ENCODE measurements at places on chromosomes 1 and 21.

DNA sequence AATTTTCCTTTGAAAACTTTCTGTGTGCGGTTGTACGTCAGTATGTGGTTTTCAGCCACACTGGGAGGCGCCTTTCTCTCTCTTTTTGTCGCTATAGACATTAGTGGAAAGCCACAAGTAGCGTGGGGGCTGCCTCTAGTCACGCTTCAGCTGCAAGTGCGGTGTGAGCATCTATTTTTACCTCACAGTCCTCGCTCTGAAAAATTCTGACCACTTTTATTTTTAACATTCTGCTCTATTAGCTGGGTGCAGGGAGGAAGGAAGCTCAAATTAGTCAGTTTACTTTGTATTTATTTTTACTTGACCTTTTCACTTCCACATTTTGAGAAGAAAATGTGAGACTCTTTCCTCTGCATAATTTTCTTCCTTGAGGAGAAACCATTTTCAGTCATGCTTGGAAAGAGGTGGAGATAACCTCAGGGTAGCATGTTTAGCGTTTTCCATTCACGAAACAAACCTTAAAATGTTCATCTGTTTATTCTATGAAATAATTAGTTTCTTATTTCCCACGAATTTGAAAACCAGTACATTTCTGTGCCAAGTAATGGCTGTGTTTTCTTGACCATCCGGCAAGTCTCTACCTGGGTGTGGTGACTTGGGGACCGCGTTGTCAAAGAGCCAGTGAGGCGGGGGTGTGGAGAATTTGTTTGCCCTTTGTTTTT lies 35.6 kb downstream of the ADARB1 start:
- H3K27ac ChIP-seq, result peak overlapping the region; percentile 75
- H3K4me3 ChIP-seq, result peak overlapping the region; percentile 4
- no peaks in the 10 kb centered on the region for H3K27me3 ChIP-seq
- H3K36me3 ChIP-seq, result no peaks in the 10 kb centered on the region
- DNase-seq, result no peak

DNA sequence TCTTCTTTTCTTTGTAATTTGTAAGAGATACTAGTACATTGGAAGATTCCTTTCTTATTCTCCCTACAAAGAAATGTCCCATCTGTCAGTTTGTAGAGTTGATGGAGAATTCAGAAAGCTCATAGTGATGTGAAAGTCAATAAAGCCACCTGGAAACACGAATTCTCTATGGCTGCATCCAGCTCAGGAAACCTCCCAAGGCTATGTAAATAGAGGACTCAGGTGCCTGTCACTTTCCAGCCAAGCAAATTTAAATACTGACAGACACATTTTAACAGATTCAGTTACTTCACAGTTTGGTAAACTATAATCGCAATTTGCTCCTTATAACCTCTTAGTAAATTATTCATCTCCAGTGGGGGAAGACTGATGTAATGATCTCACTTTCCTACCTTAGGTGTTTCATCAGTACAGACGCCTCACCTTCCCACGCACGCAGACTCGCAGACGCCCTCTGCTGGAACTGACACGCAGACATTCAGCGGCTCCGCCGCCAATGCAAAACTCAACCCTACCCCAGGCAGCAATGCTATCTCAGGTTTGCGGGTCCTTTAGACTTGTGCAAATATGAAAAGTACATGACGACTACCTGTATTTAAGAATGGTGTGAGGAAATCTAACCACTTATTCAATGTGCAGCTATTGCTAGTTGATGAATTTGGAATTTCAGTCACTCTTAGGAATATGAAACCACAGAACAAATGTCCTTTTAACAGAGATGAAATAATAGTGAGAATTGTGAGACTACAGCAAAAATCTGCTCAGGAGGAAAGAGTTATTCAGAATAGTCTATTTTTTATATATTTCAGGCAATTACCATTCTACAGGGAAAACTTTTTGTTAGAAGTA lies 60.6 kb downstream of the PTPRC start:
- no peak overlapping the region for H3K27ac ChIP-seq
- no peaks in the 10 kb centered on the region for H3K4me1 ChIP-seq
- H3K4me3 ChIP-seq, result no peak overlapping the region
- no peak for DNase-seq
- H3K36me3 ChIP-seq, result no peaks in the 10 kb centered on the region
- H3K27me3 ChIP-seq, result no peaks in the 10 kb centered on the region

- no peaks in the 10 kb centered on the region for H3K36me3 ChIP-seq
- no peak overlapping the region for H3K27ac ChIP-seq
- H3K4me3 ChIP-seq, result no peak overlapping the region
Measured at GRCh38 chr1:17233675-17234320, 15.1 kb upstream of the PADI3 start.

DNA sequence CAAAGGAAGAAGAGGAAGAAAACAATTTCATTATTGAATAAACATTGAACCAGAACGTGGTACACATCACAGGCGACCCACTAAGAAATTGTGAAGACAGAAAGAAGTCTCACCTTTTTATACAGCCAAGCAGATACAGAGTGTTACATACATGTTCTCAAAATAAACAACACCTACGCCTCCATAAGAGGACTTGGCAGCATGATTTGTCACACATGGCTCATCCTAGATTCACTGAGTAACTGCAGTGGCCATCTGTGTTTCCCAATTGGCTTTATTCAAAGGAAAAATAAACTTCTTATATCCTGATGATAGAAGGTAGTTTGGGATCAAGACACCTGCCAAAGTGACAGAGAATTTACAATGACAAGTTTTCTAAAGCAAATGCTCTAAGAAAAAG lies 7.6 kb upstream of the KRTAP19-8 start:
- H3K4me1 ChIP-seq, result no peaks in the 10 kb centered on the region
- DNase-seq, result no peak
- H3K36me3 ChIP-seq, result no peaks in the 10 kb centered on the region
- H3K27me3 ChIP-seq, result no peaks in the 10 kb centered on the region

DNA sequence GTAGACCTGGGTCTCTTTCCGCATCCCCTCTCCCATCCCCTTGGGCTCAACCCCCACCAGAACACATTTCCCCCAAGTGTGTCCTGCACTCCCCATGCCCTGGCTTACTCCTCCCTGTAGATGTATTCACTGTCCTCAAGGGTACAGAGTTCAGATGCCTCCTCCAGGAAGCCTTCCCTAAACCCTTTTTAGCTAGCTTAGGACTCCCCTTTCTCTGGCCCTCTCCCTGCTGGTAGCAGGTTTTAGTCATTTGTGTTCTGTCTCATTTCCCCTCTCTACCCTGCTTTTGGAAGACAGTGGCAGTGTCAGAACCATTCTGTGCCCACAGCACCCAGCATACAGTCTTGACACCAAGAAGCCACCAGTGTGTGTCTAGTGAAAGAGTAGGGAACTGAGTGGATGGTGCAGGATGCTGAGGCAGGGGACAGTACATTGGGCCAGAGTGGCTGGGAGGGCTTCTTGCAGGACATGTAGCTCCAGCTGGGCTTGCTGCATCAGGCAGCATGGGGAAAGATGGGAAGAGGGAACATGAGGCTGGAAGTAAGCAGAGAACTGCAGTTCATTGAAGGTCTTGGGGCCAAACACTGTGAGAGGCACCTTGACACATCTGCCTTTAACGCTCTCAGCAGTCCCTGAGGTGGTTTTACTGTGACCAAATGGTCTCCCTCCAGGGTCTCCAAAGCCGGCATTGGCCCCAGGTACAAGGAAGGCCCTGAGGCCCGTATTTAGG lies 2.5 kb downstream of the FOXO6 start:
- H3K4me3 ChIP-seq, result no peak overlapping the region
- DNase-seq, result no peak
- no peak overlapping the region for H3K27ac ChIP-seq
- H3K4me1 ChIP-seq, result peaks cover 55% of the 10 kb centered on the region

- peak; percentile 58 for DNase-seq
- H3K27ac ChIP-seq, result no peak overlapping the region
- H3K4me3 ChIP-seq, result peak overlapping the region; percentile 30
- peaks cover 18% of the 10 kb centered on the region for H3K4me1 ChIP-seq
- H3K27me3 ChIP-seq, result no peaks in the 10 kb centered on the region
Measured at GRCh38 chr1:205568469-205569361, 63.1 kb downstream of the ELK4 start.

DNA sequence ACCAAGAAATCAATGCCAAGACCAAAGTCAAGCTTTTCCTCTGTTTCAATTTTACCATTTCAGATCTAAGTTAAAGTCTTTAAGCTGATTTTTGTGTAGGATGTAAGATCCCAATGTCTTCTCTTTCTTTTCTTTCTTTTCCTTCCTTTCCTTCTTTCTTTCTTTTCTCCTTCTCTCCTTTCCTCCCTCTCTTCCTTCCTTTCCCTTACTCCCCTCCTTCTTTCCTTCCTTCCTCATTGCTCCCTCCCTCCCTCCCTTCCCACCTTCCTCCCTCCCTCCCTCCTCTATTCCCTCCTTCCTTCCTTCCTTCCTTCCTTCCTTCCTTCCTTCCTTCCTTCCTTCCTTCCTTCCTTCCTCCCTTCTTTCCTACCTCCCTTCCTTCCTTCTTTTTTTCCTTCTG lies 197.5 kb downstream of the KCNT2 start:
- no peaks in the 10 kb centered on the region for H3K27me3 ChIP-seq
- H3K4me3 ChIP-seq, result no peak overlapping the region
- no peak for DNase-seq
- H3K36me3 ChIP-seq, result no peaks in the 10 kb centered on the region
- H3K4me1 ChIP-seq, result peaks cover 22% of the 10 kb centered on the region

GRCh38 chr21:42862774-42863503 lies 16.4 kb downstream of the WDR4 start:
- DNase-seq, result no peak
- no peak overlapping the region for H3K4me3 ChIP-seq
- H3K27me3 ChIP-seq, result no peaks in the 10 kb centered on the region
- no peaks in the 10 kb centered on the region for H3K4me1 ChIP-seq
- no peak overlapping the region for H3K27ac ChIP-seq
- peaks cover 36% of the 10 kb centered on the region for H3K36me3 ChIP-seq

DNA sequence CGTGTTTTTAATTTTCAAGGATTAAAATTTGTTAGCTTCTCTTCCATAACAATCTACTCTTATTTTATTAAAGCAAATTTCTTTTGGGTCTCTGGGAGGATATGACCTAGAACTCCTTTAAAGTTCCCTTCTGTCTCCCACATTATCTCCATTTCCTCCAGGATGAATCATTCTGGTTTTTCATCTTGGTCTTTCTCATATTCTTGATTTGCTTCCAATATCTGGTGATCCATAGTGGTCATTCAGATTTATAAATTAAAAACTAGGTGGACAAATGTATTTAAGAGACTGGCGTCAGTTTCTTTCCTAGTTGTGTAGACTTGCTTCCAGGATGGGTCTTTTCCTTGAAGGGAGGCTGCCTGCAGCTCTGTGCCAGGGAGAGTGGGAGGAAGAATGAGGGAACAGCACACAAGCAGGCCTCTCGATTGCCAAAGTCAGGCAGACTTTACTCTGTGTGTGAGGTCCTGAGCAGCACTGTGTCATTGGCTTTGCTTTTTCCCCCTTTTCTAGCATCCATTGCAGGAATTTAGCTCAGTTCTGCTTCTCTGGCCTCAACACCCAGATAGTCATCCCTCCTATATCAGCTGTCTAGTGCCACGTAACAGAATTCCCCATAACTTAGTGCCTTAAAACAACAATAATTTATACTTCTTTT lies 48.1 kb upstream of the FOXO6 start:
- DNase-seq, result no peak
- no peaks in the 10 kb centered on the region for H3K4me1 ChIP-seq
- H3K4me3 ChIP-seq, result no peak overlapping the region
- H3K27me3 ChIP-seq, result no peaks in the 10 kb centered on the region
- no peaks in the 10 kb centered on the region for H3K36me3 ChIP-seq

- peaks cover 4% of the 10 kb centered on the region for H3K4me1 ChIP-seq
- no peak for DNase-seq
- no peaks in the 10 kb centered on the region for H3K36me3 ChIP-seq
- no peak overlapping the region for H3K4me3 ChIP-seq
- no peak overlapping the region for H3K27ac ChIP-seq
Measured at GRCh38 chr21:39529026-39529425, 77.3 kb downstream of the SH3BGR start.

- H3K4me3 ChIP-seq, result no peak overlapping the region
- no peaks in the 10 kb centered on the region for H3K27me3 ChIP-seq
- DNase-seq, result no peak
- H3K4me1 ChIP-seq, result no peaks in the 10 kb centered on the region
- H3K36me3 ChIP-seq, result peaks cover 38% of the 10 kb centered on the region
- no peak overlapping the region for H3K27ac ChIP-seq
Measured at GRCh38 chr1:55154616-55155015, 60.5 kb downstream of the USP24 start.

GRCh38 chr1:88680471-88680870 lies 3.6 kb upstream of the PKN2 start:
- no peak for DNase-seq
- no peaks in the 10 kb centered on the region for H3K36me3 ChIP-seq
- no peak overlapping the region for H3K27ac ChIP-seq
- H3K27me3 ChIP-seq, result no peaks in the 10 kb centered on the region

DNA sequence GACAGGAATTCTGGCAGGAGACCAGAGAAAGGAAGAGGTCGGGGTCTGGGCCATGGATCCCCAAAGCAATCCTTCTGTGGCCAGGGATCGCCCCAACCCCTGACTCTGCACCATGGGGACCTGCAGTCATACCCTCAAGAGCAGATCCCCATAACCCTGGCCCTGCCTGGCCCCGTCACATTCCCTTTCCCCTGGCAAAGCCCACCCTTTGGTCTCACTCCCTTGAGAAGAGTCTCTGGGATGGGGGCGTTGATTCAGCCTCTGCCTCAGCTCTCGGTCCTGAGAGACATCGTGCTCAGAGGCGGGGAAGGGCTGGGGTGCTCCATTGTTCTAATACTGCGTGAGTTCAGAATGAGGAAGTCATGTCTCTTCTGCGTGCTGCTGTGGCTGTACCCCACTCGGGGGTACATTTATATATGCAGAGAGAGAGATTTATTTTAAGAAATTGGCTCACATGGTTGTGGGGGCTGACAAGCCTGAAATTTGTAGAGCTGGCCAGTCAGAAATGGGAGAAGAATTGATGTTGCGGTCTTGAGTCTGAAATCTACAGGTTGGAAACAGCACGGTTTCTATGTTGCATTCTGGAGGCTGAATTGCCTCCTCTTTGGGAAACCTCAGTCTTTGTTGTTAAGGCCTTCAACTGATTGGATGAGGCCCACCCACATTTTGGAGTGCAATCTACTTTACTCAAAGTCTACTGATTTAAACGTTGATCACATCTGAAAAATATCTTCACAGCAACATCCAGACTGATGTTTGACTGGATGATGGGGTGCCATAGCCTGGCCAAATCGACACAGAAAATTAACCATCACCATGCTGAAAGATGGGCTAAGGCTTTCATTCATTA lies 4.2 kb upstream of the PADI2 start:
- no peak overlapping the region for H3K4me3 ChIP-seq
- H3K27ac ChIP-seq, result no peak overlapping the region
- H3K4me1 ChIP-seq, result peaks cover 18% of the 10 kb centered on the region
- no peak for DNase-seq
- H3K27me3 ChIP-seq, result peaks cover 20% of the 10 kb centered on the region
- H3K36me3 ChIP-seq, result no peaks in the 10 kb centered on the region

- H3K27ac ChIP-seq, result no peak overlapping the region
- no peak overlapping the region for H3K4me3 ChIP-seq
- DNase-seq, result no peak
- H3K4me1 ChIP-seq, result no peaks in the 10 kb centered on the region
- H3K27me3 ChIP-seq, result no peaks in the 10 kb centered on the region
- H3K36me3 ChIP-seq, result no peaks in the 10 kb centered on the region
Measured at GRCh38 chr1:58035523-58035922, 511.0 kb downstream of the OMA1 start.
